Lung microvascular endothelial cell (primary cell): ENCODE measurements at places on chromosomes 5 and 9. TPM values are rescaled to one million over a fixed set of nuclear protein-coding genes. Genes with fewer than 3 reads are reported as not detected.

Gene WNT8A
- not detected in 2 replicates for total RNA-seq

Gene C5orf34
- 1.4 and 2.0 TPM in 2 replicates for total RNA-seq

Gene PCDHA10
- total RNA-seq, result under 0.01 TPM in 2 replicates

Gene EMB
- under 0.01 TPM in 2 replicates for total RNA-seq

Gene CATSPER3
- total RNA-seq, result under 0.01 and 0.22 TPM in 2 replicates
